Endothelial cell of coronary artery (primary cell): ENCODE measurements at places on chromosomes 5 and 9. TPM values are rescaled to one million over a fixed set of nuclear protein-coding genes. Genes with fewer than 3 reads are reported as not detected.

The TRPM3 gene
- total RNA-seq: 0.90 and 1.1 TPM in 2 replicates

The PCSK1 gene
- total RNA-seq: 0.75 and 2.2 TPM in 2 replicates

The RGS3 gene
- 299 and 327 TPM in 2 replicates for total RNA-seq

The SLC6A7 gene
- not detected in 2 replicates for total RNA-seq

The SLC36A3 gene
- total RNA-seq: not detected in 2 replicates

The ARHGAP26 gene
- 13.2 and 18.8 TPM in 2 replicates for total RNA-seq

The ROR2 gene
- not detected in 2 replicates for total RNA-seq
